ENCODE measurements at places on chromosomes 16 and 17.

- no peak for DNase-seq
These were observed 854.1 kb downstream of the KCNJ2 start for GRCh38 chr17:71023249-71024030.

DNA sequence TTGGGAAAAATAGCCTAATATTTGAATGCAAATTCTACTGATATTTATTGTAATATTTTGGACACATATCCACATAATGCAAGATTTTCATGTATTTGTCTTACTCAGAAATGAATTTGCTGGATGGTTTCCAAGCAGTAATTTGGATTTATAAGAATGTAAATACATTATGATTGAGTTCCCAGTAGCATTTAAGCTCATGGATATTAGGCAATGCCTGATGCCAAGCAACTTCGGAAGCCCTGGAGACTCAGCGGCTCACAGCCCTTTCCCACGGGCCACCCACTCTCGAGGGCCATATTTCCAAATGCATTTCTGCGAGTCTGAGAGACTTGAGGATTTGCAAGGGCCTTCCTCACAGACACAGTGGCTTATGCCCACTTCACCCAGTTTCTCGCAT, 62.1 kb upstream of the MYOCD start:
- no peak for DNase-seq

DNA sequence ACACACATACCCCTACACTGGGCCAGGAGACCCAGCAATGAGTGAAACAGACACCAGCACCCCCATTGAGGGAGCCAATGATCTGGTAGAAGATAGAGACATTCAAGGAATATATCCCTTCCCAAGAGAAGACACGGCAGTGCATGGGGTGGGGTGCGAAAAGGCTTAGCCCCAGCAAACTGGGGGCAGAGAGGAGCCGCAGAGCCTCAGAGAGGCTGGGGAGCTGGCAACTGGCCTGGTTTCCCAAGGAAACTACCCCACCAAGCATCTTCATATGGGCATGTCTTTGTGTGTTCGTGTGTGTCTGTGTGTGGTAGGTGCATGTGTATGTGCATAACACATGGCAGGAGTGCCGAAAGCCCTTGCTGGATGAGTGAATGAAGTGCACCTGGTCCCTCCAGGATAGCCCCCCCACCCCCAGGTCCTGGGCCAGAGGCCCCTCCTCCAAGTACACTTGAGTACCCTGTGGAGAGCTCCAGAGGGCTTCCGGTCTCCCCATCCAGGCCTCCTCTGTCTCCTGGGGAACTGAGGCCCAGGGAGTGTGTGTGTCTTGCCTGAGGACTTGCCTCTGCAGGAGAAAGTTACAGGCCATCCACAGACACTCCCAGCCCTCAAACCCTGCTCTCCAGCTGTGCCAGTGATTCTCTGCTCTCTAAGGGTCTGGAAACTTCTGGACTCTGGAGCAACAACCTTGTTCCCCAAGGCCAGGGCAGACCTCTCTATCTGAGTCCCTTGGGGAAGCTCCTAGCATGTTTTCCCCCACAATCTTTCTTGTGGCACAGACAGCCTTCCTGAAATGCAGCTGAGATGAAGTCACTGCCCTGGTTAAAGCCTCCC, 15.9 kb downstream of the TBX2 start:
- DNase-seq = no peak

GRCh38 chr17:33291248-33292200, 1.6 kb downstream of the ASIC2 start:
- no peak for DNase-seq

DNA sequence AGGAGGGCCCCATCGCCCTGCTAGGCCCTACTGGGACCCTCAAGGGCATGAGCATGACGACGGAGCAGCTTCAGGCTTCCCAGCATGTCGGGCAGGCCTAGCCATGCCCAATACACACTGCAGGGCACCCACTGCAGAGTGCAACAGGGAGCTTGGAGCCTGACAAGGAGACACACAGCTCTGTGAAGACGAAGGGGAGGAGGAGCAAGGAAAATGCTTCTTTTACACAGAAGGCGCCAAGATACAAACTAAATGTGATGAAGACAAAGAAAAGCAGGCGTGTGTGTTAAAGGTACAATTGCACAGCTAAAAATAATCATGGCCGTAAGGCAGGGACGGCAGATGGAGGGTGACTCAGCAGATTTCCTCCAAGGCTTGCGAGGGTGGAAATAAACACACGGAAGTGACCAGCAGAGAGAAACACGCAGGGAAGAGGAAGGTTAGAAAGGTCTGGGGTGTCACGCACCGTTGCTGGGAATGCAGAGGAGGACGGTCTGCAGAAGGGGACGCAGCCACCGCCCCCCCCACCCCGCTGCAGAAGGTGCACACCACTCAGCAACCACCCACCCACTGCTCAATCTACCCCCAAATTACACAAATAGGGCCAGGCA, 108.5 kb downstream of the ZNF778 start:
- DNase-seq = no peak

DNA sequence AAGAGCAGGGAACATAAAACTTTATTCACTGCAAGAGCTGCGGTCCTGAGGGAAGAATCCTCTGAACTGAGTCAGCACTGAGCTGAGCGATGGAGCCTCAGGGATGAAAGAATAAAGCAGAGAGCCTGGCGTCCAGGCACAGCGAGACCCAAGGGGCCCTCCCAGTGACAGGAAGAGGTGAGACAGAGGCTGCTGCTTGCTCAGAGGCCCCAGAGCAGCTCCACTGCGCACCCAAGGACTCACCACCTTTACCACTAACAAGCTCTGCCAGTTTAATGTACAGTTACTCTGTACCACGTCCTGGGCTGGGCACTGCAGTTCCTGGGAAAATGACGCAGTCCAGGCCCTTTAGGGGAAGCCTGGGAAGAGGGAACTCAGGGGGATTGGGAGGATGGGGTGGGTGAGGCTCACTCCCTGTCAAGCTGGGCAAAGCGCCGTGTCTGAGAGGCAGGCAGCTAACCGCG, 5.6 kb downstream of the GFAP start:
- DNase-seq = no peak

DNA sequence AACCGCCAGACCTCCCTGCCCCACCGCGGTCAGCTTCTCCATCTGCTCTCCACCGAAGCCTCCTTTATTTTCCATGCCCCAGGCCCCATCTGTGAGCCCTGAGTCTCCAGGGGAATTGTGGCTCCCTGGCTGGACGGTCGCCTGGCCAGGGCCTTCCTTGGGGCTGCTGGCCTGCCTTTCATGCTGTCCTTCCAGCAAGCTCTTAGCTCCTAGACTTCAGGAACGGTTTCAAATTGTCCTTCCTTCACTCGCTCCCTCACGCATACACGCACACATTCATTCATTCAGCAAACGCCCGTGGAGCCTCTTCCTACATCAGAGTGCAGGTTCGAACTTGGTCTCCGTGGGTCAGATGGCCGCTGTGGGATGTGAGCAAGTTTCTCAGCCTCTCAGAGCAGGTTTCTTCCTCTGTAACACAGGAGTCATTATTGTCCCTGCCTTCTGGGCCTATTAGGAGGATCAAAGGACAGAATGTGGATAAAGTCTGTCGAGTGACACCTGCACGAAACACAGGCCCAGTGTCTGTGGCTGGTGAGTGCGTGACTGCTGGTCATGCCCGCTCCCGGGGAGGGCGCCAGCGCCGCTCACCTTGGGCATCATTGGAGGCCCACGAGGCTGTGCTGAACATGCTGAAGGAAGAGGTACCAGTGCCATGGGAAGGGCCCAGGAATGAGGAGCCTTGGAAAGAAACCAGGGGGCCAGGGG, 18.7 kb upstream of the GSE1 start:
- DNase-seq = no peak

DNA sequence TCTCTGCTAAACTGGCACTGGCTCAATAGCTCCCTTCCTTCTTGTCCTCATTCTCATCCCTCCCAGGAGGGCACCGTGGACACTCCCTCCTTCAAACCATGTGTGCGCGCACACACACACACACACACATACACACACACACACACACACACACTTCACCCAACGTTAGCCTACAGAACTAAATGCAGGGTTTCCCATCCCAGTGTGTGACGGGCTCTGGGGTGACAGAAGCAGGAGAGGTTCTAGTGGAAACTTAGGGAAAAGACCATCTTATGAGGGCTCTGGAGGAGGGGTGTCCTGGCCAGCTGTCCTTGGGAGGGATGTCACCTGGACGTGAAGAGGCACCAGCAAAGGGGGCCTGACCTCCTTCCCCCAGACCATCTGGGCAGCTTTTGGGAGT, 19.7 kb downstream of the OSBPL7 start:
- DNase-seq = no peak

- no peak for DNase-seq
These were observed 39.7 kb downstream of the USP22 start for GRCh38 chr17:21003007-21003621.

- no peak for DNase-seq
These were observed 165.6 kb upstream of the KCNJ16 start for GRCh38 chr17:69909389-69909788.

DNA sequence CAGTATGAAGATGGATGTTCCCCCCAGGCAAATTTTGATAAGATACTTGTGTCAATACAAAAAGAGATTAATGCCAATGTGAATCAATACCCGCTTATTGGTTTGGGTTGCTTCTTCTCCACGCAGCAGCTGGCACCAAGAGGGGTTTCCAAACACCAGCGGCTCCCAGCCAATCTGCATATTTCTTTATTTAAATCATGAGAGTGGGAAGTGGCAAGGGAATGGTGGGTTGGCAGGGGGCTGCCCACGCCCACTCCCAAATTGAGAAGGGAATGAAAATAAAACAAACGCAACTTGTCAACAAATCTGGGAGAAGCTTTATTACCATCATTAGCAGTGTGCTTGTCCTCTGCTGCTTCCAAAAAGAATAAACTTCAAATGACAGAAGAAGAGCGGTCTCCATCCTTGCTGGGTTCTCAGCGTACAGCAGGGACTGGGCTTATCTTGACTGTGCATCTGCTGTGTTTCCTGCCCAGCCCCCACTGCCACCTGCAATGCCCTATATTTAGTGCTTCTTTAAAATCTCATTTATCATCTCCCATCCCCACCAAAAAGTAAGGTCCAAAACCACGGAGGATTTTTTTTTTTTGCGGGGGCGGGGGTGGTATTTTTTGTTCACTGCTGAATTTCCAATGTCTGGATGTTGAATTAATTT, 34.9 kb upstream of the C16orf78 start:
- DNase-seq = no peak

DNA sequence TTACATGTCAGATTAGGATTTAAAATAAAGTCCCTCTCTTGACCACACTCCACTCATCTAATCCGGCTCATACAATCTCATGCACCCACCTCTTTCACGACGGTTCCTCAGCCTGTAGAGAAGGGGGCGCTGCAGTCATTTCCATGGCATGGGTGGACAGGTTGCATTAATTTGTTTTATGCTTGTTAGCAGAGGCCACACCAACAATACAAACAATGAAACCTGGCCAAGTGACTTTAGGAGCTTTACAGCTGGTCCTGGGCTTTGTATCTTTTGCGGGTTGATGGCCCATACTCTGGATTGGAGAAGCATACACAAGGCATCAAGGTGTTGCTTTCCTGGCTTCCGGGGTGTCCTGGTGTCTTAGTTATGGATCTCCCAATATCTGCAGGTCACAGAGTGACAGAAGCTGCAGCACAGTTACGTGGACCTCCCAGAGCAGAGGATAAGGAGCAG, 9.7 kb upstream of the SNF8 start:
- DNase-seq = no peak

DNA sequence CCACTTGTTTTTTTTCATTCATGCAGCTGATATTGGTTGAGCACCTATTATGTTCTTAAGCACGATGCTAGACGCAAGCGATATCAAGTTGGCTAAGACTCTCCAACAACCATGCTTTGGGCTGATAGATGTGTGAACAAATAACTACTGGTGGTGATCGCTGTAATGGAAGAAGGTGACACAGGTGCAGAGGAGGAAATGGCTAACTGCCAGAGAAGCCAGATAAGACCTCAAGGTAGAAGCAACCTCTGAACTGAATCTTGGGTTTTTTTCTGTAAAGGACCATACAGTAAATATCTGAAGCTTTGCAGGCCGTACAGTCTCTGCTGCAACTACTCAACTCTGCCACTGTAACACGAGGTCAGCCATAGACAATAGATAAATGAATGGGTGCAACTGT, 97.9 kb downstream of the C17orf67 start:
- no peak for DNase-seq

GRCh38 chr17:10119203-10120108, 79.0 kb downstream of the GAS7 start:
- no peak for DNase-seq

DNA sequence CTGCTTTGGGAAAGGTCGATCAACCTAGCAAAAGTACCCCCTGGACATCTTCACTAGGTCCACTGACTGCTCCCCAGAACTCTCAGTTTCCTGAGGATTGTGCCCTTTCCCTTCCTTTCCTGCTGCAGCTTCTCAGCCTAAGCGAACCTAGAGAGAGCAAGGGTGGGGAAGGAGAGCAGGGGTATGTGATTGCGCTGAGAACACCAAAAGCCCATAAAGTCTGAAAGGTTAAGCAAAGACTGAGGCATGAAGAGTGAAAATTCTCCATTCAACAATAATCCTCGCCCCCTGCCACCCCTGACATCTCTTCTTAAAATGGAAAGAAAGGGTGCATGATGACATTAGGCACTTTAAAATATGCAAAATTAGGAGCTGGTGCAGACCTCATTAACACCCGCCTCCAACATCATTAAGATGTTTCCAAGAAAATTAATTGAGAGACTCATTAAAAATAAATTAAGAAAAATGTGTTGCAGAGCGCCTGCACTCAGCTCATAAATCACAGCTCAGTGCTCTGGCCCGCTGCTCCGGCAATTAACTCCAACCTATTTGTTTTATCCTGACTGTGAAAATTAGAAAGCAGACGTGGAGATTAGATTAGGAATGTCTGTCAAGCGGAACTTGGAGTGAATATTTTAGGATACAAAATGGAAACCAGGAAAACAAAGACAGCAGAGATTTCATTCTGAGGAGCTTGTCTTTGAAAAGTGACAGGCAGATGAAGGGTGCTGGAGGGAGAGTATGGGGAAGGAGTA, 49.1 kb upstream of the PMFBP1 start:
- no peak for DNase-seq

DNA sequence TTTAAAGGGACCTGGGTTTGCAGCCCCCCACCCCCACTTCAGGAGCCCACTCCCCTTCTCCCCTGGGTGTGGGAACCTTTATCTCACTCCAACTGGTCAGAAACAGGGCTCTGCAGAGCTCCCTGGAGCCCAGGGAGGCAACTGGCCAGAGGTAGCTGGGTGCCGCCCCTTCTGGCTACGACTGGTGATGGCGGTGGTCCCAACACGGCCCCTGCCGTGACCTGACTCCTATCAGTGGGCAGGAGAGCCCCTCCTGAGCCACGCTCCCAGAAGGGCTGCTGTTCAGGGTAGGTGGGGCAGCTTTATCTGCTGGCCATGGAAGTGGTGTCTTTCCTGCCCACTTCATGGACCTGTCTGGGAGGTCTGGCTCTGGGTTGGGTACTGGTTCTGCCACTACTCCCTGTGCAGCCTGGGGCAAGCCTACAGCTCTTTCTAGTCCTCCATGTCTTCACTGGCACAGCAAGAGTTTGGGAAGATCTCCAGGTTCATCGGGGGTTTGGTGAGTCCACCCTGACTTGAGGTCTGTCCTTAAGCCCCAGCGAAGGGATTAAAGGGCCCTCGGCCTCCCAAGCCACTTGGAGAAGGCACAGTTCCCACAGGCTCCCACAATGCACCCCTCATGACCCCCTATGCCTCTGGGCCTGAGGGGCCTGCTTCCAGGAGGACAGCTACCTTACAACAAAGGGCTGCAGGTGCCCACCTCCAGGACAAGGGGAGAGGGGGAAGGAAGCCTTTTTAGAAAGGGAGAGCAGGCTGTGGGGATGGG, 5.5 kb upstream of the SREBF1 start:
- DNase-seq = no peak

GRCh38 chr16:66950971-66951790, 9.9 kb upstream of the CES3 start:
- DNase-seq = no peak

GRCh38 chr16:14341324-14342225, 270.5 kb downstream of the MRTFB start:
- no peak for DNase-seq

GRCh38 chr17:63537991-63538692, 12.1 kb upstream of the DCAF7 start:
- DNase-seq = no peak
